ENCODE measurements at places on chromosomes 16 and 17. TPM values are rescaled to one million over a fixed set of nuclear protein-coding genes. Genes with fewer than 3 reads are reported as not detected.
A peak's percentile ranks its signal among the peaks of the same experiment; 100 is the strongest.

The FSCN2 gene
- total RNA-seq: 0.50 TPM

DNA sequence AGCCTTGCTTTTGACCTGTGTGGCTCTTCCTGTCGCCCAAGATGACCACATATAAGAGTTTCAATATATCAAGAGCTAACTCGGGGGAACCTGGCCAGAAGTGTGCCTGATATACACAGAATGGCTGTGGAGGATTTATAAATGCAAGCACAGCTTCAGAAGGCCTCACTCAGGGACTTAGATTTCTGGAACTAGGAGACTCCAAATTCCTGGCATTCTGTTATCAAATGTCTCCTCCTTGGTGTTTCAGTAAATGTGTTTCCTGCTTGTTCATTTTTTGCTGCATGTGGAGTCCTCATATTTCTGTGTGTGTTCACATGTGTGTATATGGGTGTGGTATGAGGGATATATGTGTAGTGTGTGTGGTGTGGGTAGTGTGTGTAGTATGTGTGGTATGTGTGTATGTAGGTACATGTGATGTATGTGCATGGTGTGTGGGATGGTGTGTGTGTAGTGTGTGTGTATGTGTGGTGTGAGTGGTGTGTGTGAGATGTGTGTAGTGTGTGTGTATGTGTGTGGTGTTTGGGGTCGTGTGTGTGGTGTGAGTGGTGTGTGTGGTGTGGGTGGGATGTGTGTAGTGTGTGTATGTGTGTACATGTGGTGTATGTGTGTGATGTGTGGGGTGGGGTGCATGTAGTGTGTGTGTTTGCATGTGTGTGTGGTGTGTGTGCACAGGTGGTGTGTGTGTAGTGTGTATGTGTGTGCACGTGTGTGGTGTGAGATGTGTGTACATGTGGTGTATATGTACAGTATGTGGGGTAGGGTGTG, 981 bp upstream of the CD300H start:
- DNase-seq: no peak

GRCh38 chr16:19179546-19180490, 11.8 kb downstream of the SYT17 start:
- DNase-seq: peak; percentile 76

The SRL gene
- total RNA-seq: 426 TPM

The PRSS22 gene
- not detected for total RNA-seq

The VEZF1 gene
- 77.6 TPM for total RNA-seq
